ENCODE measurements at places on chromosomes 1 and 21.

DNA sequence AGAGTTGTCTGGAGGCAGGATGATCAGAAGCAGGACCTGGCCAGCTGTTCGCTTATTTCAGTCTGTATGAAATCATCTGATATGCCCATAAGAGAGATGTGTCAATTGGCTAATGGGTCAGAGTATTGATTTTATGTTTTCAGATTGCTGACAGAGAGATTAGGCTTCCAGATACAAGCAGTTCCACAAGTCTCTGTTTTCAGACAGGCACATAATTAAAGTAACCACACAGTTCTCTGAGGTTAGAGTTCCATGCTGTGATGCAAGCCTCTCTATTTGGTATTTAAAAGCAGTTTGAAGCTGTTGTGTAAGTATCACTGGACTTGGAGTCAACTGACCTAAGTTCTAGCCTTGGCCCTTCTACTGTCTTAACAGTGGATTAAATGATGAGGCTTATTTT is 50.1 kb downstream of the ATF6 start:
- no peak for DNase-seq

- DNase-seq = no peak
Measured at GRCh38 chr1:13784971-13785370, 85.0 kb downstream of the PRDM2 start.

- no peak for DNase-seq
Measured at GRCh38 chr1:173161510-173162221, 45.5 kb downstream of the TNFSF4 start.

DNA sequence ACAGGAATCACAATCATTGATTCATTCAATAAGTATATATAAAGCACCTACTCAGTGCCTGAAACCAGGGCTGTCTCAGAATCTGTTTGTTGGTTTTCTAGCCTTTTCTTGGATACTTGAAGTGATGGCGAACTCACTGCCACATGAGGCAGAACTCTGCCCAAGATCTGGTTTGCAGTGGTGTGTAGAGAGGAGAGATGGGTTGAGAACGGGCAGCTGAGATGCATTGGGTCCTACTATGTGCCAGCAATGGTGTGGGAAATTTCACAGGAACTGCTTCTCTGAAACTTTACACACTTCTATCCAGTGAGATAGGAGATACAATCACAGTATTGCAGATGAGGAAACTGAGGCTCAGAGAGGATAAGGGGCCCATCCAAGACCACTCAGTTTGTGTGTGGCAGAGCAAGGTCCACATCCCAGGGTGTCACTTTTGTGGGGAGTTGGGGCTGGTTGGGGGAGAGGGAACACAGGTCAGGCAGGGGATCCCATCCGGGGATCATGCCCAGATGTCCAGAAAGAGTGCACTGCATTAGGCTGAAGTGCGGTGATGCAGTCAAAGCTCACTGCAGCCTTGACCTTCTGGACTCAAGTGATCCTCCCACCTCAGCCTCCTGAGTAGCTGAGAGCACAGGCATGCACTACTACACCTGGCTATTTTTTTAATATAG is 83.7 kb upstream of the IFFO2 start:
- no peak for DNase-seq

DNA sequence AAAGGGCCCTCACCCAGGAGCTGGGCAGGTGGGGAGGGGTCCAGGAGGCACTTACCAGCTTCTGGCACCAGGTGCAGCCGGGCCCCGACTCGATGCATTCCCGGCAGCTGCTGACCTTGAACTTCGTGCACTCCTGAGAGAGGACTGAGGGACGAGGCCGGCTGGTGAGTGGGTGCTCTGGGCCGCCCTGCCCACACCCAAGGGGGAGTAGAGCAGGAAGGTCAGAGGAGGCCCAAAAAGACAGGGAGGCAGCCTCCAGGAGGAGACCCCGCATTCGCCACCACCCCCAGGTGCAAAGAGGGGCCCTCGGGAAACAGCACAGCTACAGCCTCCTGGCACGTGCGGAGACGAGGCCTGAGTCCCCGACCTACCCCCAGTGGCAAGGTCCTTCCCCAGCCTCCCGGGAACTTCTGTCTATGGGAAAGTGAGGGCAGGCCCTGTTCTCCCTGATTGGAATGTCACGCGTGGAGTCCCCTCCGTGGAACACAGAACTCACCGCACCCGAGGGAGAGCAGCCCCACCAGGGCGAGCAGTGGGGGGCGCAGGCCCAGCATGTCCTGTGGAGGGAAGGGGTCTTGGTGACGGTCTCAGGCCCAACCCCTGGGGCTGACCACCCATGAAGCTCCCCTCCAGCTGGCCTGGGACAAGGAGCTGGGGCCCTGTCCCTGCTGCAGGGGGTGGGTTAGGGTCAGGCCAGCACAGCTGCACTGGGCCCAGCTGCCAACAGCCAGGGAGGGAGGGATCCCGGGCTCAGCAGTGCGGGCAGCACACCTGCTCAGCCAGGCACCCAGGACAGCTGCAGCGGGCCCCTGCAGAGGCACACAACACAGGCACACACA is 10.3 kb downstream of the ITGB2 start:
- DNase-seq = no peak

- no peak for DNase-seq
Measured at GRCh38 chr1:59494145-59494833, 197.4 kb downstream of the FGGY start.

DNA sequence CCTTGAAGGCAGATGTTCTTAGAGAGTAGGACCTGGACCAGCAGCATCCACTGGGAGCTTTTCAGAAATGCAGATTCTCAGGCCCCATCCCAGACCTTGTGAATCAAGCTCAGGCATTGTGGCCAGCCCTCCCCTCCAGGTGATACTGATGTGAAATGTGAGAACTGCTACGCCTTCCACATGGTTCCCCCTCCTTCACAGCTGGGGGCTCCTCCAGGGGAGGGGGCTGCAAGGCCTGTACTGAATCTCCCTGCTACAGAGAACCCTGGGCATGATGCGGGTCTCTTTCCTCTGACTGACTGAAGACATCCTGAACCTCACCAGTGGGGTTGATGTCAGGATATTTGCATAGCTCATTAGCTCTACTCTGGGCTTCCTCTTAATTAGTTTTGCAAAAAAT is 141.8 kb upstream of the CSF3R start:
- DNase-seq = no peak

- DNase-seq = no peak
Measured at GRCh38 chr1:247656221-247656875, 23.2 kb downstream of the OR13G1 start.

GRCh38 chr1:177165069-177165439 is 542 bp upstream of the ASTN1 start:
- no peak for DNase-seq

DNA sequence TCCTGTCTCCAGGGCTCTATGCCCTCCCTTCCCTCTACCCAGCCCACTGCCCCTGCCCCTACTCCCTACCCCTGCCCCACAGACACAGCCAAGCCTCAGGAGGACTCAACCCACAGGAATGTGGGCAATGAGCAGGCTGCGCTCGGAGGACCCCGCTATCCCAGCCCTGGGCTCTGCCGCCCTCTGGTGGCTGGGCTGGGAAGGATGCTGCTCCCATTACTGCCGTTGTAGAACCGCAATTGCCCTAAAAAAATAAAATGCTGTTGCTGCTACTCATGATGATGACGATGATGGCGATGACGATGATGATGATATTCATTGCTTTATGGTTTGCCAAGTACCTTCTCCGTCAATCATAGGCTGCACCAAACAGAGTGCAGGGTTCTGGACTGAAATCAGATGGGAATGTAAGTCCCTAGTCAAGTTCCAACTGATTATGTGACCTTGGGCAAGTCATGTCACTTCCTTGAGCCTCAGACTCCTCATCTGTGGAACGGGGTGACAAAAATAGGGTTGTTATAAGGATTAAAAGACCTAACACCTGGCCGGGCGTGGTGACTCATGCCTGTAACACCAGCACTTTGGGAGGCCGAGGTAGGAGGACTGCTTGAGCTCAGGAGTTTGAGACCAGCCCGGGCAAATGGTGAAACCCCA is 24.6 kb downstream of the ARHGEF19 start:
- DNase-seq = peak; percentile 54

GRCh38 chr1:197967066-197967465 is 49.9 kb downstream of the LHX9 start:
- no peak for DNase-seq

GRCh38 chr1:182861994-182862393 is 22.8 kb downstream of the DHX9 start:
- no peak for DNase-seq

GRCh38 chr1:77958391-77958790 is 20.5 kb downstream of the FUBP1 start:
- no peak for DNase-seq

DNA sequence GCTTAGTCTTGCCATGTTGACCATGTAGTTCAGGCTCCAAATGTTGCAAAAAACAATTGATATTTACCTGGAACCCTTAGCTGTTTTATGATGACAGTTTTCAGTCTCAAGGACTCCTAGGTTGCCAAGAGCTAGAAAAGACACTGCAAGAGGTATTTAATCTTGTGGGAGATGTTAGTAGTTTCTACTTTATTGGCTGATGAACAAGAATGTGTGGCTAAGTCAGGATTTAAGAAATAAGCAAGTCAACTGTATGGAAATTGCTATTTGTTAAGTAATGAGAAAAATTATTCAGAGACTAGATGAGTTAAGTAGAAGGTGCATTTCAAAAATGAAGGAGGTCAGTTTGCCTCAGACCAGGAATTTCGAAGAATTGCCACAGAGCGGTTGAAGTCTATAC is 639.7 kb upstream of the USP24 start:
- no peak for DNase-seq

DNA sequence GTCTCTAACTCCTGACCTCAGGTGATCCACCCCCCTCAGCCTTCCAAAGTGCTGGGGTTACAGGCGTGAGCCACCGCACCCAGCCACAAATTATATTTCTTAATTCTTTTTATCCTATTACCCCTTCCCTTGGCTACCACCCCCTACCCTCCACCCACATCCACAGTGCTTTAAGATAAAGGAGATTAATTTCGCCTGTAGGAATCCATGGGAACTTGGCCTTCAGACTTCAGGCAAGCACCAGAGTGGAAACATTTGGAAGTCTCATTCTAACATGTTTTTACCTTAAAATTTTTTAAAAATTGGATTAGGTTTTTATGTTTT is 10.4 kb downstream of the CNST start:
- DNase-seq = no peak

- no peak for DNase-seq
Measured at GRCh38 chr21:42286416-42286815, 28.8 kb downstream of the TFF3 start.

- DNase-seq = no peak
Measured at GRCh38 chr1:228454238-228454637, 32.9 kb upstream of the RNF187 start.

GRCh38 chr1:41241749-41242341 is at the start of gene SCMH1:
TSS of gene SCMH1 (minus strand) at chr1:41242306. CDS start at chr1:41186133, 56,173 bp downstream.
- DNase-seq = peak; percentile 25

Measured in stimulated activated CD8-positive, alpha-beta memory T cell treated with anti-CD3 and anti-CD28 coated beads, Interleukin-7, amount 100 ng/mL, for 1 hour (primary cell).